PC-9 (cell line): ENCODE measurements at places on chromosomes 11 and 22. TPM values are rescaled to one million over a fixed set of nuclear protein-coding genes. Genes with fewer than 3 reads are reported as not detected.

DNA sequence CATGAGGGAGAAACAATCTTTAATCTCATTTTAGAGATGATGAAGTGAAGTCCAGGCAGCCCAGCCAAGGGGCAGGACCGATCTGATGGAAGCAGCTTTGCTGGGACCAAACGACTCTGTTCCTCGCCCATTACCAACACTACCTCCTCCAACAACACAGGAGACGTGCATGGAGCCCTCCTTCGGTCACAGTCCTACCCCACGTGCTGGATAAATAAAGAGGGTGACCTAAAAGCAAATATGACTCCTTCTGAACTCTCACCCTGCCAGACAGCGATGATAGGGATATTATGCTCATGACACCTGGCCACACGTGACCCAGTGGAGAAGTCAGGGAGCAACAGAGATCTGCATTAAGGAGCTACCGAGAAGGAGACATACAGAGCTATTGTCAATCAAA lies 26.0 kb downstream of the SCGB1A1 start:
- no peak for DNase-seq

The TENM4 gene
- total RNA-seq = 0.25 TPM in 1 of 2 replicates, not detected in the other

The HEPHL1 gene
- total RNA-seq = not detected in 2 replicates

GRCh38 chr11:40139536-40139935 lies 1319.9 kb downstream of the LRRC4C start:
- no peak for DNase-seq

GRCh38 chr11:7638710-7639642 lies 34.3 kb downstream of the CYB5R2 start:
- DNase-seq = no peak
